ENCODE measurements at places on chromosomes 12 and 14.

DNA sequence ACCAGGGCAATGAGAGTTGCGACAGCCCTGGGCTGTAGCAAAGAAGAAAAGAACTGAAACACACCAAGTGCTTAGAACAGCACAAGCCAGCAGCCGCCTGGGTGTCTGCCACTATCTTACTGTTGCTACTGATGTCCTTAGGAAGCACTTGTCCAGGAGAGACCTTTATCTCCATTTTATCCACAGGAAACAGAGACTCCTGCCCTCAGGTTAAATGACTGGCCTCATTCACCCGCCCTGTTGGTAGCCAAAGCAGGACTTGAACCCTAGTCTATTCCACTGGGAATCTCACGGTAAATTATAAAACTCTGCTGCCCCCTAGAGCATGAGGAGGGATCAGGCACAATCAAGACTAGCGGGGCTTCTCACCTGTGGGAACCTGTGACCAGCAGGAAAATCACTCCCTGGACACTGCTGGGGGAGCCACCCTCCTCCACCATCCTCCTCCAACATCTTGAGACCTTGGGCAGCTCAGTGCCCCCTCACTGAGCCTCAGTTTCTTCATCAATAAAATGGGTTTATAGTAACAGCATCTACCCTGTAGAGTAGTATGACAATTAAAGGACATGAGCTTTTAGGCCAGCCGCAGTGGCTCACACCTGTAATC lies 20.5 kb upstream of the TESC start:
- DNase-seq: no peak

GRCh38 chr14:61188978-61189808 lies 91.9 kb downstream of the TMEM30B start:
- DNase-seq: no peak

GRCh38 chr14:36068777-36069534 lies 107.6 kb downstream of the PTCSC3 start:
- no peak for DNase-seq

DNA sequence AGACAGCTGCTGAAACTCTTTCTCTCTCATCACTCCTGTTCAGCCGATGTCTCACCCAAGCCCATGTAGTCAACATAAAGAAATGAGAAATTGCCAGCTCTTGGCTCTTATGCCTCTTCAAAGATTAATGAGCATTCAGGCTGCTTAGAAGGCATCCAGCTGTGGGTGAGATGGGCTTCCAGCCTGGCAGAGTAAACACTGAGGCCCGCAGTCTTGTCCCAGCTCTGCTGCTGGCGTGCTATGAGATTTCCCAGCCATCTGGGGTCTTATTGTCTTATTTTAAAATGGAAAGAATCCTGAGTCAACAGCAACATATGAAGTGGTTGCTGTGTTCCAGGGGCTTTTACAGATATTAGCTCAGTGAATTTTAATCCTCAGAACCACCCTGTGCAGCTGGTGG lies 12.6 kb downstream of the RXYLT1 start:
- DNase-seq: no peak

DNA sequence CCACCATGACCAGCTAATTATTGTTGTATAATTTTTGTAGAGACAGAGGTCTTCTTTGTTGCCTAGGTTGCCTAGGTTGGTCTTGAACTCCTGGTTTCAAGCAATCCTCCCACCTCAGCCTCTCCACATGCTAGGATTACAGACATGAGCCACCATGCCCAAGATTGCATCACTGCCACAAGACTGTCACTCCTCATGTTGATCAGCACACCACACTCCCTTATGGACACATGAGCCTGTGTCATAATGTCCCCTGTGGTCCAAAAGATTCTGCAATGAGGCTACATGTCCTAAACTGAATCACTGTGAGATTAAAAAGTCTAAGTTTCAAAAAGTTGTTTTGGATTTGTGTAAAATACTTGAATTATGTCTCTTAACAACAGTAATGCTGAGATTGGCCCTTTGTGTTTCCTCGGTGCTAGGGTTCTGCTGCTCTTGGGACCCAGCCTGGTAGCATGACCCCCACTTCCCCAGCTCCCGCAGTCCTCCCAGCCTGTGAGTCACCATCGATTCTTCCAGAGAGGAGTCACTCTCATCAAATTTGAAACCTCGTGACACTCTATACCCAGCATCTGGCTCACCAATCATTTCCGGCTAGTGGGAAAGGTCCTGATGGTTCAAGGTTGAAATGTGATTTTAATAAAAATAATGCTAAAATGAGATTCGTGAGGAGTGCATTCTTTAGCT lies 890.9 kb downstream of the VRK1 start:
- DNase-seq: no peak

- DNase-seq: no peak
Measured at GRCh38 chr12:23169012-23169695, 544.2 kb downstream of the ETNK1 start.

DNA sequence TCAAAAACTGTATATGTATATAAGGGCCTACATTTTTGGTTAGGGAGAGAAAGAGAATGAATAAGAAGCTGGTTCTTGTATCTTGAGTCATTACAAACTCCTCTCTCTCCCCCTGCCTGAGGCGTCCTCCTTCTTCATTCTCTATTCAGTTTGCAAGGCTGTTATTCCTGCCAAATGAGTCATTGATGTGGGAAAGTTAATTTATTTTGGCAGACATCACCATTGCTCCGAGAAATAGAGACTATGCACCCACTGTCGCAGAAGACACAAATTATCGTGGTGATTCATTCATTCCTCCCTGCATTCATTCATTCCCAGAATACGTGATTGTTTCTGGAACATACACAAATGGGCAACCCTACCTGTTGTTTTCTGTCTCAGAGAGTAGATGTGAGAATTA lies 112.5 kb upstream of the MED13L start:
- no peak for DNase-seq

DNA sequence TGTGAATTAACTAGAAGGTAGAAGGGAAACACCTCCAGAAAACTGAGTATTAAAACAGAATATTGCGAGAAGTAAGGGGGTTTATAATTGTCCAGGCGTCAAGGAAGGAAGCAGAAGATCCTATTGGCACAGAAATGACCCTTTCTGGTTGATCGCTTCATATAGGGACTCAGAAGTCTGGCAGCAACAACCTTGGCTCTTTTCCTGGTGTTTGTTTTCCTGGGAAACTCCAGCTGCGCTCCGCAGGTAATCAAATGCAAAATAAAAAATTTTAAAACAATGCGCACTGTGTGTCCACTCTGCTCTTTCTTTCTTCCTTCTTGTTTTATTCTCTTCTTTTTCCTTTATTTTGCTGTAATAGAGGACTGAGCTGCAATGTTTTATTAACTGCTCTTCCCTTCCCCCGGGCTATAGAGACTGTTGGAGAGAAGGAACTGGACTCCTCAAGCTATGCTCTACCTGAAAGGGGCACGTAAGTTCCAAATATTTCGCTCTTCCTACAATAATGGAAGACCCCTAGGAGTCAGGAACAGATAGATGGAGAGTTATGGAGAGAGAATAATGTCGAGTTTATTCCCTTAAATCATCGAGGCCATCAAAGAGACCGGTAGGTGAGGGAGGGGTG lies 737 bp downstream of the SPX start:
- DNase-seq: no peak

GRCh38 chr12:16972923-16973770 lies 367.2 kb upstream of the LMO3 start:
- no peak for DNase-seq

- DNase-seq: no peak
Measured at GRCh38 chr12:131919366-131920156, 9.5 kb upstream of the PUS1 start.
